ENCODE measurements at places on chromosomes 11 and 22. TPM values are rescaled to one million over a fixed set of nuclear protein-coding genes. Genes with fewer than 3 reads are reported as not detected.

DNA sequence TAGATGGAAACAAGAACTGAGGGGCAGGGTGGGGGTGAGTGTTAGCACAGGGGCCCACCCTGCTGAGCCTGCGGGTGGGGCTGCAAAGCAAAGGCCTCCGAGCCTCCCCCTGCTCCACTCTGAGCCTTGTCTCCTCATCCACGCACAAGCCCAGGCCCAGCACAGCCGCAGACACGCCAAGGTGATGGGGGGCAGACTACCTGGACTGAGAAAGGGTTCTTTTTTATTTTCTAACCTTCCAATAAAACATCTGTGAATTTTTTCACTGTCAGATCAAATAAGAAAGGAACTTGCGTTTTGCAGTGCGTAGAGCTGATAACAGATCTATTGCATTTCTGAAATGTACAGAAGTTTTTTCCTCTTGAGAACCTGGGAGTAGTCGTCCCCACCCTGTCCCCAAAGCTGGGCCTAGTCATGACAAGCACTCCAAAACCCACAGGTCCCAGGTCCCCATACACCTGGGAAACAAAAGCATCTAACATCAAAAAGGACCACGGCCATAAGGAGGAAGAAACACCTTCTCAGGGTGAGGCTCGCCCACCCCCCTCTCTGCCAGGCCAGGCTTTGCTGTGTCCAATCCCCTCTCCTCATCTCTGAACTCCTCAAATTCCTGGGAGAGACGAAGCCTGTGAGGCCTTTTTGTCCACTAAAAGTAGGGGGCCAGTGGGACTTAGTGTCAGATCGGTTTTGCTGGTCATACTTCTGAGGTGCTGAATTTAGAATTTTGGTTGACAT, 22.7 kb upstream of the CD5 start:
- DNase-seq: no peak
- H3K4me3 ChIP-seq: no peak overlapping the region
- no peaks in the 10 kb centered on the region for H3K4me1 ChIP-seq
- H3K27ac ChIP-seq: no peak overlapping the region
- H3K36me3 ChIP-seq: no peaks in the 10 kb centered on the region

- peak overlapping the region; percentile 97 for H3K27ac ChIP-seq
- DNase-seq: no peak
- no peaks in the 10 kb centered on the region for H3K27me3 ChIP-seq
These were observed 2.3 kb downstream of the GAB2 start for GRCh38 chr11:78415338-78415737.

- no peak overlapping the region for H3K4me3 ChIP-seq
- no peak overlapping the region for H3K27ac ChIP-seq
- H3K36me3 ChIP-seq: no peaks in the 10 kb centered on the region
- no peaks in the 10 kb centered on the region for H3K4me1 ChIP-seq
These were observed 427.1 kb downstream of the DYNC2H1 start for GRCh38 chr11:103536335-103536722.

DNA sequence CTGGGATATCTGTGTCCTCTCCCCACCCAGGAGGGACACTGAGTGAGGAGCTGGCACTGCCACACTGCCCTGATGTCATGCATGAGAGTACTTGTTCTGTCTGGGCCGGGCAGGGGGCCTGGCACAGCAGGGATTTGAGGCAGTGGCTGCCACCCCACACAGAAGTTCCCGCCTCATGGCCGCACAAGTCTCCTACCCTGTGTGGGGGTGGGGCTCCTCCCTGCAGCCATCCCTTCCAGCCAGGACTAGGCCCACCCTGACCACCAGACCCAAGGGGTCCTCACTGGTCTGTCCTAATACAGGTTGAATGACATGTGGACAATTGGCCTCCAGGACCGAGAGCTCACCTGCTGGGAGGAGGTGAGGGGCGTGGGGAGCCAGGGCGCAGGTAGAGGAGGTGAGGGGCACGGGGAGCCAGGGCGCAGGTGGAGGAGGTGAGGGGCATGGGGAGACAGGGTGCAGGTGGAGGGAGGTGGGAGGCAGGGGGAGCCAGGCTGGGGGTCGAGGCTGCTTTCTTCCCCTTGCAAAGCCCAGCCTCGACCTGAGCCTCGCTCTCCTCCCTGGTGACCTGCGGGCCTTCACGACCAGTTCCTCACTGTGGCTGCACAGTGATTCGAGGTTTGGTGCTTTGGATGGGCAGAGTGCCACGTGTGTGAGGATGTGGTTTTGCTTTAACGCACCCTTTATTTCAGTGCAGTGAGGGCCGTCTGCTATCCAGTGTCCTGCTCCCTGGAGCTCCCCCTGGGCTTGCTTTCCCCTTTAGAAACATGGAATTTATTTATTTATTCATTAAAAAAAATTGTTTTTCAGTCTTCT, 7.4 kb downstream of the LZTR1 start:
- H3K27ac ChIP-seq: no peak overlapping the region
- peaks cover 10% of the 10 kb centered on the region for H3K4me1 ChIP-seq
- no peak overlapping the region for H3K4me3 ChIP-seq
- DNase-seq: no peak

Gene MISFA
- 4.3 TPM for total RNA-seq

Gene C11orf91
- total RNA-seq: 0.85 TPM

GRCh38 chr22:38981992-38982927, at the start of gene APOBEC3B:
TSS of gene APOBEC3B (plus strand) at chr22:38982347. CDS start at chr22:38982454, 107 bp downstream.
- peak within 1 kb of the TSS; percentile 55 for H3K27ac ChIP-seq
- no peaks in the 10 kb centered on the region for H3K27me3 ChIP-seq
- DNase-seq: peak; percentile 92
